ENCODE measurements at places on chromosomes 2 and 18.

GRCh38 chr2:46471-47345, at the start of gene FAM110C:
Gene FAM110C, minus strand, starts transcription at chr2:46505. Its CDS starts 120 bp downstream, at chr2:46385.
- peak; percentile 27 for DNase-seq

DNA sequence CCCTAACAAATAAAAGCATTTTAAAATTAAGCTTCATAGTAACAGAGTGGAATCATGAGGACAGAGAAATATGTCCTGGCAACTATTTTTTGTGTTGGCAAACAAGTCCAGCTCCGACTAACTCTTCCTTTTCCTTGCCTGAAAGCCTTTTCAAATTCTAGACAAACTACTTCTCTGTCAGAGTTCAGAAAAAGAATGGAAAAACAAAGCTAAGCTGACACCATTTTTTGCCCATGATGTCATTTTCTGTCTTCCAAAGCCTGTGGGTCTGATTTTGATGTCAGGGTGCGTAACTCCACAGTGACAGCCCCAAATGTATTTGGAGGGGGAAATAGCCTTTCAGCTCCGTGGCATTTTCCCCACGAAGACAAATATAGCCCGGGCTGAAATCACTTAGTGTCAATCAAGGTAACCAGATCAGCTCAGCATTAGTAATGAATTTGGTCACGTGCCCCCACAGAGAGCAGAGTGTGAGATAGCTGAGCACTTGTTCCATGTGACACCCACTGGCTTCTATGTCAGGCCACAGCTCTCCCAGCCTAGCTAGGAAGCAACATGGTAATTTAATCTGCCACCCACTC, 233.0 kb upstream of the SIX2 start:
- DNase-seq = no peak

GRCh38 chr18:22681908-22682307, 251.2 kb upstream of the RBBP8 start:
- DNase-seq = no peak

DNA sequence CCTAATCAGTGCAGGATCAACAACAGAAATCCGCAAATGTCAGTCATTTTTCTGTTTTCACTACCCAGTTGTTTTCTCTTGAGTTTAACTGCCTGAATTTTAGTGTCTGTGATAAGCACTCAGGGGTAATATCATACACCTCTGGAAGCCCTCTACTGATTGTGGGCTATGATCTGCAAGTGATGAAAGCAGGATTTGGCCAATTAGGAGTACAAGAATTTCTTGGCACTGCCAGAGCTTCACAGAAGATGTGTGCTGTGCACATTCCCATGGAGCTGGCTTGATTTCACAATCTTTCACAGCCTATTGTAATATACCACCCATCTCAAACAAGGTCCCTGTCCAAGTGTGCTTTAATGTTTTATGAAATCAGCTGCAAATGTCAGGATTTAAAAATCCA, 27.3 kb upstream of the TDRD15 start:
- DNase-seq = no peak

GRCh38 chr2:173613386-173613785, 258.7 kb downstream of the CDCA7 start:
- DNase-seq = no peak

DNA sequence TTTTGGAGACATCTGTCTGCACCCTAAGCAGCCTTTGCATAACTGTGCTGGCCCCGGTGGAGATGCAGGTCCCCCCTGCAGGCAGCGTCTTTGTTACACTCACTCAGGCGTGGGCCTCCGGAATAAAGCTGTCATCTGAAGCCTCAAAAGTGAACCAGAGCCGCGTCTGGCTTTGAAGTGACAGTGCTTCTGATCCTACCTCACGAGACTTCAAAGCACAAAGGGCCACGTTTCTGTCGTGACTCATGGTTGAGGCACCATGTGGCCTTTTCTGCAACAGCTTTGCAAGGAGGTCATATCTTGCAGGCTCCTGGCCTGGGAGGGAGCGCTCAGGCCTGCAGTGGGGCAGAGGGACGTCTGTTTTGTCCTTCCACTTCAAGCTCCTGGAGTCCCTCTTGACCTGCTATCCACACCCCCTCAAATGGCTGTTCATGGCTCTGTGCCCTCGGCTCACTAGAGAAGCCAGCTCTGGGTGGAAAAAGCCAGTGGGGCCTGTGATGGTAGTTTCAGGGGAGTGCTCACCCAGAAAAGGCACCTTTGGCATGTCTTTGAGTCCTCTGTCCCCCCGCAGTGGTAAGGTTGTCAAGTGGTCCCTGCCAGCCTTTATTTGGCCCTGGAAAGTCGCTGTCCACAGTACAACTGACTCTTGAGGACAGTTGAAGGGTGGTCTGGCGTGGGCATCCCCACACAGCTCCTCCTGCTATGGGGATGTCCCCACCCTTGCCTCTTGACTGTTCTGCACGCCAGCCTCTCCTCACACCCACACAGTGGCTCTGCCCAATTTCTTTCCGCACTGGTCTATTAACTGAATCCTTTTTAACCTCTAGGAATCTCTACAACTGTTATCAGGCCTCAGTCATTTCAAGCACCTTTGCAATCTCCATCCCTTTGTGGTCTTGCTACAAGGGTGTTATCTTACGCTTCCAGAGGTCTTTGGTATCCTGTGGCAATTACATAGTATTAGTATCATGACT, 19.3 kb downstream of the GPR55 start:
- DNase-seq = peak; percentile 91

DNA sequence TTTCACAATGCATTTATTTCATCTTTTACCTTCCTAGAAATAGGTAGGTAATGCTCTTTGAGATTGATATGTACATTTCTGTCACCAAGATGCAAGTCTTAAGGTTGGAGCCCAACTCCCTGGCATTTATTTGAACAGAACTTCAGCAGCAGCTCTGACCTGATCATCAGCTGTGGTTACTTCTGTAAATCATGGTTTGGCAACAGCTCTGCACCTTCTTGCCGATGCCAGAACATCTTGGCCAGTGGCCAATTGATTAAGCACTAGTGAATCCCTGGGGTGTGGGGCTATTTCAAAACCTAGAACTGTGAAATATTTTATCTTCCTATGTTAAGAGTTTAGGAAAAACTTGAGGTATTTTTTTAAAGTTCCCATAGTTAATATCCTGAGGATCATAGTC, 124.8 kb upstream of the NYAP2 start:
- DNase-seq = no peak

DNA sequence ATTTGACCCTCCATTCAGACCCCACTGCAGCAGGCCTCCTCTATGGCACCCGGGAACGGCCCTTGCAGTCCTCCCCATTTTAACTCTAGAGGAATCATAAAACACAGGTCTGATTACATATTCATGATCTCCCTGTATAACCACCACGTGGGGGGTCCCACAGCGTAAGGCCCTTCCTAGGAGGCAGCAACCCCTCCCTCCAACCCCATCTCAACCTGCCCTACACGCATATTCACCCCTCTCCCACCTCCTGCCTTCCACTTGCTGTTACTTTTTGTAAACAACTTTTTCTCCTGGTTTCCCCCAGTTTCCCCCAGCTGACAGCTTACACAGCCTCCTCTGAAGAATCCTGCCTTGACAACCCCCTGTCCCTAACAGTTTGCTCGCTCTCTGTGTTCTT, 85.1 kb upstream of the FOXI3 start:
- DNase-seq = no peak

DNA sequence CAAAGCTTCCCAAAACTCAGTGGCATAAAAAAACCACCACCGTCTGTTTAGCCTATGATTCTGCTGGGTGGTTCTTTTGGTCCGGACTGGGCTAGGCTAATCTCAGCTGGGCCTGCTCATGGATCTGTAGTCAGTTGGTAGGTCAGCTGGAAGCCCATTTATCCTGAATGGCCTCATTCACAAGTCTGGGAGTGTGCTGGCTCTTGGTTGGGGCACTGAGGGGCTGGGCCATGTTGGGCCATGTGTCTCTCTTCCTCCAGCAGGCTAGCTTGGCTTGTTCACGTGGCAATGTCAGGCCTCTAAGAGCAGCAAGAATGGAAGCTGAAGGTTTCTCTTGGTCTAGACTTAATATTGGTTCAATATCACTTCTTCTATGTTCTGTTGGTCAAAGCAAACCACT, 95.7 kb upstream of the HS6ST1 start:
- no peak for DNase-seq

GRCh38 chr2:15059870-15060512, 427.5 kb downstream of the LRATD1 start:
- no peak for DNase-seq

DNA sequence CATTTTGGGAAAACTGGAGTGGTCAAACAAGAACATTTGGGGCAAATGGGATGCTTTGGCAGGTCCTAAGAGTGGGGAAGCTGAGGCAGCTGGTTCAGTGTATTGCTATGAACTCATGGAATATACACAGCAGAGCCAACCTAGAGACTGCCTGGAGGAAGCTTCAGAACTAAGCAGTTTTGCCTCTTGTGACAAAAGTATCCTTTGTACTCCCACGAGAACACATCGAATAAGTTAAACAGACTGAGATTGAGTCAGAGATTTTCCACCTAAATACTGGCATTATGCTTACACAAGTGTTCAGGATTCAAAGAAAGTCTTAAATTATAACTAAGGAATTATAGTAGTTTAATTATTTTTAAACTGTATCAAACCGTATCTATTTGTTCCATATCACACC, 5.2 kb upstream of the ARMC9 start:
- DNase-seq = no peak

DNA sequence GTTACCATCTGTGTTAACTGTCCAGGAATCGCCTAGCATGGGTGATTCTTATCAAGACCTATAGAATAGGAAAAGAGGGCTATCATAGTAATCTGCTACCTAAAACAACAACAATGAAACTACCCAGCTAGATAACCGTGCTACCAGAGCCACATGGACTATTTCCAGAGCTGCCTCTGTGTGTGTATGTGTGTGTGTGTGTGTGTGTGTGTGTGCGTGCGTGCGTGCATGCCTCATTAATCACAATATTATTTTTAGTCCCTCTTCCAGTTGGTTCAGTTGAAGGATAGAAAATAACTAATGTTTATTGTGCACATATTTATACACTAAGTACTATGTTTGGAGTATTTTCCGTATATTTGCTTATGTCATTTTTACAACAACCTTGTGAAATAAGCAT, 201.1 kb downstream of the SP3 start:
- no peak for DNase-seq

Data from T-helper 1 cell (primary cell).